ENCODE measurements at places on chromosomes 11 and 22.

GRCh38 chr11:46238078-46238966 lies 39.1 kb upstream of the CREB3L1 start:
- ATAC-seq = peak; percentile 45

- ATAC-seq = no peak
Observed at GRCh38 chr11:134636071-134636470, 224.0 kb upstream of the B3GAT1 start.

GRCh38 chr11:33467966-33468365 lies 210.8 kb downstream of the HIPK3 start:
- no peak for ATAC-seq

- no peak for ATAC-seq
Observed at GRCh38 chr22:39246217-39246616, 1.4 kb upstream of the PDGFB start.

GRCh38 chr11:27055065-27055682 lies 14.6 kb downstream of the BBOX1 start:
- ATAC-seq = peak; percentile 81

GRCh38 chr11:64229744-64230170 lies 591 bp upstream of the DNAJC4 start:
- no peak for ATAC-seq

DNA sequence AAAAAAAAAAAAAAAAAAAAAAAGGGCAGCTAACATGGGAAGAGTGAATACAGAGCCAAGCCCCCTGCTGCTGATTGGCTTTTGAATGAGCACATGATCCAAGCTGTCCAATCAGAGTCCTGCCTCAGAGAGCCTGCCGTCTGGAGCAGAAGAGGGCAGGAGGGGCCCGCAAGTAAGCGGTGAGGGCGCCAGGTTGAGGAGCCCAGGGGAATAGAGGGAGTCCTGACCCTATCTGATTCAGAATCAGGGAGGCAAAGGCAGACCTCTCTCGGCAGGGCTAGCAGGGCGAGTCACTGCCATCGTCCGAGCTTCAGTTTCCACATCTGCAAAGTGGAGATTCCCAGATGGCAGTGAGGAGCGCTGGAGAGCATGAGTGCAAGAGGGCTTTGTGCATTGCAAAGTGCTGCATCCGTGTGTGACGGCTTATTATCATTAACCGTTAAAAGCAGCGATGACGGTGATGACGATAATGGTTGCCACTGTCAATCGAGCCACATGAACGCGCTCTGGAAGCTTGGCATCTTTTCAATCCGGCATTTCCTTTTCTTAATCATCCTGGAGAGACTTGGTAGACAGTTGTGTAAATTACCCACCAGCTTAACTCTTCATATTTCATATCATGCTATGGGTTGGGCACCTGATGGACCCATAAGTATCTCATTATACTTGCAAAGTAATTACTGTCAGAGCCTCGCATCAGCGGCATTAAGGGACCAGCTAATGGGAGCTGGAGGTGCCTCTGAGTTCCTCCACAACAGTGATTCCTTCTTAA lies 68.6 kb upstream of the ATXN10 start:
- peak; percentile 96 for ATAC-seq

DNA sequence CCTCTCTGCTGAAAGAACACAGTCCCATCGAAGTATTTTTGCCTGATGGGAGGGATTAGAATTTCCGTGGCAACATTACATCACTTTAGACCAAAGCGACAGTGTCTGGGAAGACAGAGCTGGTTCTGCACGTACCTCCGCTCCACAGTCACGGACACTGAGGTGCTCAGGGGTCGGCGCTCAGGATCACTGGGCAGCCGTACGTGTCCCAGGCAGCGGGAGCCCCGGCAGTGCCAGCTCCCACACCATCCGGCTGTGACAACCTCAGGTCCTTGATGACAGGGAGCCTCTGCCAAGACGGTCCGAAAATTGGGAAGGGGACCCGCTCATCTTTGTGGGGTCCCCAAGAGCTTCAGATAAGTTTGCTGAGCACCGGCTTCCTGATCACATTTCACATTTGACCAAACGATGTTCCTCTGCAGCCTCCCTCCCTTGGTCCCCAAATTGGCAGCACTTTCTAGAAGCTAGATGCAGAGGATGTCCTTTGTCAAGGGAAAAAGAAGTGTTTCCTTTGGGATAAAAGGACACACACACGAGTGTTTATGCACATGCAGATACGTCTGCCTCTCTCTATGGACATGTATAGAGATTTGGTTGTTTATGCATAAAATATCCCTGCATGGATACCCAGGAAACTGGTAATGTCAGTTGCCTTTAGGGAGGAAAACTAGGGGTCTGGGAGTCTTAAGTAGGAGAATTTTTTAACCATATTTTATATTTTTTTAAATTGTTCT lies 61.6 kb upstream of the LINC01488 start:
- peak; percentile 12 for ATAC-seq

GRCh38 chr22:48783821-48784266 lies 1043.8 kb downstream of the BRD1 start:
- ATAC-seq = no peak

DNA sequence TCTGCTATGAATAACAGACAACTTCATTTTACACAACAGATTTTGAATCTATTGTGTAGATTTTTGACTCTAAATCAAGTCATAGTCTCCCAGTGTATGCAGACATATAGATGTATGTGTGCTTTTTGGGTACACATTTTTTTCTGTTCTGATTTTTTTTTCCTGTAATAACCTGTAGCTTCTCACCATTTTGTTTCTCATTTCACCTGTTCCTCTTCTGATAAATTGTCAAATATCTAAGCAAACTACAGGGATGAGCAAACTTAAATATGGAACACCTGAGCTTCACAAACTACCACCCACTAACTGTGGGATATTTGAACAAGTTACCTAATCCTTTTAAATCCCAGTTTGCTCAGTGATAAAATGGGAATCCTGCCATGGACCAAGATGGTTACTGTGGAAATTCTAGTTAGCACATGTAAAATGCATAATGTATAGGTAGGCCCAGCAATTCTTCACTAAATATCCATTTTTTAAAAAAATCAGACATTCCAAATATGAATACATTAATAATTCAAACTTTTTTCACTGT lies 15.7 kb downstream of the LGR4 start:
- ATAC-seq = peak; percentile 51

- no peak for ATAC-seq
Observed at GRCh38 chr22:25750569-25751173, 8.7 kb downstream of the MYO18B start.

- no peak for ATAC-seq
Observed at GRCh38 chr11:111066846-111067245, 178.7 kb upstream of the POU2AF2 start.

DNA sequence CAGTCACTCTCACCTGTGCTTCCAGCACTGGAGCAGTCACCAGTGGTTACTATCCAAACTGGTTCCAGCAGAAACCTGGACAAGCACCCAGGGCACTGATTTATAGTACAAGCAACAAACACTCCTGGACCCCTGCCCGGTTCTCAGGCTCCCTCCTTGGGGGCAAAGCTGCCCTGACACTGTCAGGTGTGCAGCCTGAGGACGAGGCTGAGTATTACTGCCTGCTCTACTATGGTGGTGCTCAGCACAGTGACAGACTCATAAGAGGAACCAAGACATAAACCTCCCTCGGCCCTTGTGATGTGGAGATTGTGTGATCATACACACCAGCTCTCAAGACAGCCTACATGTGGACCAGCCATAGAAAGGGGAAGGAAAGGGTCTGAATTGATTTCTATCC lies 113.3 kb downstream of the ZNF280B start:
- ATAC-seq = no peak

- ATAC-seq = peak; percentile 87
Observed at GRCh38 chr11:46248289-46249102, 29.0 kb upstream of the CREB3L1 start.

- no peak for ATAC-seq
Observed at GRCh38 chr11:111231836-111232235, 13.7 kb upstream of the POU2AF2 start.

DNA sequence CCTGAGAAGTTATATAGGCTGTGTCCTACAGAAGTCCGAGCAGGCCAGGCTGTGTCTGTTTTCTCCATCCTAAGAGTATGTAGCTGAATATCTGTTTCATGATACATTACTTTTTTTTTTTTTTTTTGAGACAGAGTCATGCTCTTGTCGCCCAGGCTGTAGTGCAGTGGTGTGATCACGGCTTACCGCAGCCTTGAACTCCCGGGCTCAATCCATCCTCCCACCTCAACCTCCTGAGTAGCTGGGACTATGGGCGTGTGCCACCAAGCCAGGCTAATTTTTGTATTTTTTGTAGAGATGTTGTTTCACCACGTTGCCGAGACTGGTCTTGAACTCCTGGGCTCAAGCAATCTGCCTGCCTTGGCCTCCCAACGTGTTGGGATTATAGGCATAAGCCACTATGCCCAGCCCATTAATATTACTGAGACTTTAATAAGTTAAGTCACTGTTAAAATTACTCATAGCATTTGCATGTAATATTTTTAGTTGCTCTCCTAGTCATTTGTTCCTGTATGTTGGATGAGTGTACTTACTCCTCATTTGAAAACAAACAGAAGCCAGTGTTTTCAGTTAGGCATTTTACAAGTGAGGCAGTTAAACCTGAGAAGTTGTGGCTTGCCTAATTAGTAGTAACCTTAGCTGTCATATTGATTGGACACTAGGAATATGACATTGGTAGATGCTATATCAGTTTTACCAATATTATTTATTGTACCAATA lies 26.1 kb downstream of the DRG1 start:
- ATAC-seq = no peak

- ATAC-seq = no peak
Observed at GRCh38 chr11:117528097-117528721, 200.6 kb downstream of the CEP164 start.

GRCh38 chr11:66568124-66568916 lies at the start of gene CTSF:
TSS of gene CTSF (minus strand) at chr11:66568606. CDS start at chr11:66568486, 120 bp downstream.
- peak; percentile 97 for ATAC-seq

DNA sequence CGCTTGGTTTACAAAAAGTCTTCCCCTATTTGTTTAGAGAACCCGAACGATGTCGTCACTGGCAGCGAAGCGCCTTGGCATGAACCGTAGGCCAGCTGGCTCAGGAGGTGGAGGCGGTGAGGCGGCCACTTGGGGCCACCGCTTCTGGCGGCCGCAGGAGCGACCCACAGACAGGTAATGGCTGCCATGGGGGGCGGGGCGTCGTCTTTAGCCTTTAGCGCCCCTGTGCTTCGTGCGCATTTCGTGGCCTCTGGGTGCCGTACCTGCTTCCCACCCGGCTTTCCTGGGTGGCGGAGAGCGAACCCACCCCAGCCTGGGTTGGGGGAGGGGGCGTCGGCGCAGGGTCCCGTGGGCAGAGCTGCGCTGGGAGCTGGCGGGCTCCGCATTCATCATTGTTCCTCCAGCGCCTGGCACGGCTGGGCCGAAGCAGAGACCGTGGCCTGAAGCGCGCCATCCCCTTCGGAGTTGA lies 469 bp upstream of the OSBP2 start:
- peak; percentile 77 for ATAC-seq

DNA sequence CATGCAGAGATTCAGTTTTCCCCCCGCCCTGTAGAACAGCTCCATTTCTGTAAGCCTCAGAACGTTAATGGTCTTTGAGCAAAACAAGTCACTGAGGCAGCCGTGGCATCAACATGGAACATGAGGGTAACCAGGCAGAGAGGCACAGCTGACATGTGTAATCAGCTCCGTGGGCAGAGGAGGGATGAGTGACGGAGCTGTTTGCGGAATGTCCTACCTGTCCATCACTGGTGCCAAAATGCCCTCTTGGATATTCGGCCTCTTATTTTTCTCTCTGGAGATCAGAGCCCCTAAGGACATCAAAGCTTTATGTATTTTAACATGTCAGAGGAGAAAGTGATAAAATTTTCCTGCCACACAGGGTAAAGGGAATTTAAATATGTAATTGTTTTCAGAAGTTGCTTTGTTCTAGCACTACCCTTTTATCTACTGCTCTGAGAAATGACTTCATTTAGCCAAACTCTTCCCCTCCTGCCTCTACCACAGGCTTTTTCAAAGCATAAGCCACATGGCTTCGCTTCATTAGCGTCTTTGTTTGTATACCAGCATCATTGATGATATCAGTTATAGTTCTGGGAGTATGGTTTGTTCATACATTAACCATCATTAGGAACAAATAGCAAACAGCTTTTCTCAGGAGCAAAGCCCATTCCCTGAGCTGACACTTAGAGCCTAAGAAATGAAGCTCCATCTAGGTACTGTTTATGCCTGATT lies 32.9 kb downstream of the C11orf71 start:
- ATAC-seq = peak; percentile 27

- ATAC-seq = no peak
Observed at GRCh38 chr11:117627259-117627658, 169.8 kb downstream of the DSCAML1 start.

DNA sequence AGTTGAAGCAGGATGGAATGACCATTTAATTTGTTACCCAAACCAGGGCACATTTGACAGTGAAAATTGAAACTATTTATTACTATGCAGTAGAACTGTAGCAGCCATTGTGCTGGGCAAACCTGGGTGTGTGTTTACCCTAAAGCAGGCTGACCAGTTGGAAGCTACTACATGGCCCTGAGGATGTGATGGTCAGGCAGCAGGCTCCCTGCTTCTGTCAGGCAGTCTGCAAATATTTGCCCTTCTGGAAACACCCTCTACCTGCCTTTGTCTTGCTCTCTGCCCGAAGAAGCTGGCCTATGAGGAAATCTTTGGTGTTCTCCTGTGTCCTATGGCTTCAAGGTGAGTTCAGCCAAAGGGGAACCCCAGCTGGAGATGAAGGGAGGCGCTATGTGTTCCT lies 600.1 kb upstream of the KIRREL3 start:
- ATAC-seq = no peak

DNA sequence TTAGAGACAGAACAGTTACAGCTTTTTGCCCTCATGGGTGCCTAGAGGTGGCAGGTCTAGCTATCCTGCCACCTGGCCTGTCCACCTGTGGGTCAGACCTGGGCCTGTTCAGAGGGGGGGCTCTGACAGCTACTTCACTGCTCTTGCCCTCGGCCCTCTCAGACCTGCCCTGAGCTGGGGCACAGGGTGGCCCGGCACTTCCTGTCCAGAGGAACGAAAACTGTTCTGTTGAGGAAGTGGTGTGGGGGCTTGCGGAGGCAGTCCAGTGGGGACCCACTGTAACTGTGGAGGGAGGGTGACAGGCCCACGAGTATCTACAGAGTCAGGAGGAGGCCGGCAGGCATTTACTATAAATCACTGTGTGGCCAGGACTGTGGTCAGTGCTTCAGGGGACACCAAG lies 16.2 kb downstream of the TESMIN start:
- ATAC-seq = no peak

DNA sequence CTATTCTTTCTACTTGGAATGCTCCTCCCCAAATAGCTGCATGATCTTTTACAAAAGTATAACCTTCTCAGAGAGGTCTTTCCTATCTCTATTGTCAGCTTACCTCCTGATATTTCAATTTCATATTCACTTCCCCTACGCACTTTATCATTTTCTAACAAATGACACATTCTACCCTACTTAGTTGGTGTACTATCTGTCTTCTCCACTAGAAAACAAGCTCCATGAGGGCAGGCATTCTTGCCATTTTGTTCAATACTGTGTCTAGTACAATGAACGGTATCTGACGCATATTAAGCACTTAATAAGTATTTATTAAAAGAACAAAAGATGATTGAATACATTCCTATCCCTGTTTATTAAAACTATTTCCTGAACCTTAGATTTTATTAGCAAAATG lies 96.5 kb upstream of the APOA1 start:
- ATAC-seq = no peak

- no peak for ATAC-seq
Observed at GRCh38 chr11:34250211-34250610, 107.6 kb downstream of the ABTB2 start.
